Lung (tissue), 17 donors: ENCODE measurements at places on chromosomes 4 and X. TPM values are rescaled to one million over a fixed set of nuclear protein-coding genes. Genes with fewer than 3 reads are reported as not detected.

The FGFBP2 gene
- 1.1 TPM for total RNA-seq

The SPANXA1 gene
- not detected for total RNA-seq

The TLR10 gene
- 0.46 TPM for total RNA-seq

The SRPK3 gene
- 0.23 TPM for total RNA-seq

The TMEM31 gene
- not detected for total RNA-seq

The ELMOD2 gene
- 47.5 TPM for total RNA-seq

The MSMO1 gene
- 135 TPM for total RNA-seq

The JADE1 gene
- 46.1 TPM for total RNA-seq

The CASK gene
- total RNA-seq = 68.1 TPM

The APLN gene
- 3.9 TPM for total RNA-seq

DNA sequence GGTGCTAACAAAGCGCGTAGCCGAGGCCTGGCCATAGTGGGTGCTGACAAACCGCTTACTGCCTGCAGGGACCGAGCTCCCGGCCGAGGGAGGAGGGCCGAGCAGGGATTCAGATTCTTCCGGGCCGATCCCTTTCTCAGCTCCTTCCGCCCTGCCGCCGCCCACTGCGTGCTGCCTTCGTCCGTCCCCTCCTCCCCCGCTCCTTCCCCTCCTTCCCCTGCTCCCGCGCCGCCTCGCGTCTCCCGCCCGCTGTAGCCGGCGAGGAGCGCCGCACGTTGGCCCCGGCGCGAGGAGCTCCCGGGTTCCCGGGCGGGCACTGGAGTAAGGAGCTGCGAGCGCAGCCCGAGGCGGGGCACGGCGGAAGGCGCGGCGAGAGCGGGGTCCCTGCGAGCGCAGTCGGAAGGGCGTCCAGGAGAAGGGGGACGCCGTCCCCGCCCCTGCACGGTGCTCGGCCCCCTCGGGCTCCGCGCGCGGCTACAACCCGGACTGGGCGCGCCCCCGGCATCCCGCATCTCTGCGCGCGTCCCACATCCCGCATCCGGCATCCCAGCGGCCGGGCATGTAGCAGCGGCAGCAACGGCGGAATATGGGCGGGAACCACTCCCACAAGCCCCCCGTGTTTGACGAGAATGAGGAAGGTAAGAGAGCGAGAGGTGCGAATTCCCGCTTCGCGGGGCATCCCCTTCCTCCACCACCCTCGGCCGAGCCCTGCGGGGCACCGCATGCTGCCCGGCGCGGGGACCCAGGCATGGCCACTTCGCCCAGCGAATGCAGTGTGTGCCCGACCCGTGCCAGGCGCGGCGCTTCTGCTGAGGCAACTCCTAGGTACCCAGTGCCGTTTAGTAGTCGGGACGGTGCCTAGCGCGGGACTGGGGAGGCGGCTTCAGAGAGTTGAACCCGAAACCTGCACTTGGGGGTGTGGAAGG is at the start of gene STK32B:
Gene STK32B, plus strand, starts transcription at position 203 of the 926 bp plus-strand sequence.
- DNase-seq = peak; percentile 80

DNA sequence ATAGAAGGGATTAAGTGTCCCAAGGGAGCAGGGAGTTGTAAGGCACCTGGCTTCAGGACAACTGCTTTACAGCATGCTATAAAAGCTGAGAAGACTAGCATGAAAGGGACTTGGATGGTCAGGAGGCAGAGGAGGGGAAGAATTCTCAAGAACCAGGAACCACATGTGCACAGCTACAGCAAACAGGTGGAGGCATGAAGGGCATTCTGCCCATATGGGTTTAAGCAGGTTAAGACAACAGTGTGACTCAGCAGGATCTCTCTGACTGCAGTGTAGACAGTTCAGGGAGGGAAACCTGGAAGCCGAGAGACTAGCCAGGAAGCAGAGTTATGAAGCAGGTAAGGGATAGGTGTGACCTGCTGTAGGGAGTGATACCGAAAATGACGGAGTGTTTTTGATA is 117.0 kb downstream of the DHRSX start:
- DNase-seq = no peak

DNA sequence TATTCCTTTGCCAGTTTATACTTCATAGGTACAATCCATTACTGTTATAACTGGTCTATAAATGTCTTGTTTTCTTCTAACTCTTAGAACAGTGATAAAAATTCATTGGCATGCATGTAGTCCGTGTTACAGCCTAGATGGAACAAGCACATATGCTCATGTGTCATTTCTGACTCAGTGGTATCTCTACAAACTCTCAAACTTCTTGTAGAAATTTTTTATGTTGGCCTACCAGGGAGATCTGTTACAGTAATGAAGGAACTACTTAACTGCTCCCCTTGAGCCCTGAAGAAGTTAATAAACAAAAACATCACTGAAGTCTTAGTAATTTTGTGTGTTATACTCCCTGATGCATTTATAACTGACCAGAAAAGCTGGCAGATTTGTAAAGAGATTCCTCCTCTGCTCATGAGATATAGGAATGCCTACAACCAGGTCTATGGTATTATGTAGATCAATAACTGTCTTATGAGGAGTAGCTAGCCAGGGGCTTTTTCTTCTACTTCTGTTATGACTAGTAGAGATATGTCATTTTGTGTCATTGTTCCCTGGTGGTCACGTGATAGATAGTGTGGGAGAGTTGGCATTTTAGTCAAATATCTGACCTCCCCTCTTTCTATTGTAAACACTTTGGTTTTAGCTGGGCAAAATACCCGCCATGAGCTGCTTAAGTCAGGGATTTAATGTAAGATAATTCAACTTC is 53.7 kb upstream of the FAAH2 start:
- DNase-seq = no peak

- DNase-seq = no peak
These were observed 62.5 kb downstream of the PAQR3 start for GRCh38 chr4:78876568-78877320.

DNA sequence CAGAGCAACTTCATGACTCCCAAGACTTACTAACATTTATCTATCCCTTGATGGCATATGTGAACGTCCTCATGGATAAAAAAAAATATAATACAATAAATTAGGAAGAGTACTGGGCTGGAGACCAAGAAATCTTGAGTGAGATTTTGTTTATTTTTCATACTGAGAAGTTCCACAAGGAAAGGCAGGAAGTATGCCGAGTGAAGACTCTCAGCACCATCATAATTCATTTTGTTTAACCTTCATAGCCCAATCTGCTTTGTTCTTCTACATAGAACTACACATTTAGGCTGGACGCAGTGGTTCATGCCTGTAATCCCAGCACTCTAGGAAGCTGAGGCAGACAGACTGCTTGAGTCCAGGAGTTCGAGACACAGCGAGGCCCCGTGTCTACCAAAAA is 198.3 kb downstream of the NSUN7 start:
- DNase-seq = peak; percentile 81

GRCh38 chr4:6042293-6043063 is 24.2 kb upstream of the C4orf50 start:
- no peak for DNase-seq

DNA sequence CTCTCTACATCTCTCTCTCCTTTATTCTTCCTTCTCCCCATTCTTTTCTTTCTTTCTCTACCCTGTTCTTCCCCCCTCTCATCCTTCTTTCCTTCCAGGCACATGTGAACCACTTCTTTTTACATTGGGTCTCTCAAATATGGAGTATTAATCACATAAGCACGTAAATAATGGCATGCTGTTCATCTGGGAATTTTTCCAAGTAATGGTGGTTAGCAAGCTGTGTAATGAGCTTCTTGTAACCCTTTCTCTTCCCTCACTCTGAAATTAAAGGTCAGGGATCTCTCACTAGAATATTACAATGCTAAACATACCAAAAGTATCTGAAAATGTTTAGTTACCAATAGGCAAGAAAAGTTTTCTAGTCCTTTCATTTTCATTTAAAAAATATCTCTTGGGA is 239.9 kb upstream of the TEX13A start:
- DNase-seq = no peak

DNA sequence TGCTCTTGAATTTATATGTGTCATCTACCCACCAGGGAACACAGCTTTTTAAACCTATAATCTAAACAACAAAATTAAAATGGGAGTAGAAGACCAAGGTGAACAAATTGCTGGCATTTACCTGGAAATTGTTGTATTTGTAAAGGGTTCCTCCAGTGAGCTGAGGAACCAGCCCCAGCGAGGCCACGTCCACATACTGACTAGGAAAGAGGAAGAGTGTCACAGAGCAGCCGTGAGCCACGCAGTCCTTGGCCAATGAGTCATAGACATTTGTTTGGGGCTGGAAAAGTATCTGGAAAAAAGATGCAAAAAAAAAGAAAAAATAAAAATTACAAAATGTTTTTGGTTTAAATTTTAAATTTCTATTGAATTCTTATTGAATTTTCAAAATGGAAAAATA is 58.7 kb downstream of the METTL14 start:
- no peak for DNase-seq

GRCh38 chrX:137234651-137235402 is 201.0 kb upstream of the GPR101 start:
- DNase-seq = no peak

- no peak for DNase-seq
These were observed 99.1 kb upstream of the RXFP1 start for GRCh38 chr4:158422546-158422945.

DNA sequence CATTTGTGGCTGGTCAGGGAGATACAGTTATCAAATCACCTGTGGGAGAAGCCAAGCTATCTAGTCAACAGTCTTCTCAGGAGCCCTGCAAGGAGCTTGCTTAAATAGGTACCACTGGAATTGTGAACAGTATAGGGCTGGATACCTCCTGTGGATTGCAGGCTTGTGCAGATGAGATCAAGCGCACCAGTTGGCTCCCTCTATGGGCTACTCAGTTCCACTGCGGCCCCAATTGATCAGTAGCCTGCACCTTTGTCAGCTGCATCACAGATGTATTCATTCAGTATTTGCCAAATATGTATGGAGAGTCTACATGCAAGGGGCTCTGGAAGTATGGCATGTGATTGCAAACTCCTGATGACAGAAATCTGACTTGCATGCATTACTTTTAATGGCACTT is 28.6 kb downstream of the TEX13A start:
- DNase-seq = peak; percentile 8

DNA sequence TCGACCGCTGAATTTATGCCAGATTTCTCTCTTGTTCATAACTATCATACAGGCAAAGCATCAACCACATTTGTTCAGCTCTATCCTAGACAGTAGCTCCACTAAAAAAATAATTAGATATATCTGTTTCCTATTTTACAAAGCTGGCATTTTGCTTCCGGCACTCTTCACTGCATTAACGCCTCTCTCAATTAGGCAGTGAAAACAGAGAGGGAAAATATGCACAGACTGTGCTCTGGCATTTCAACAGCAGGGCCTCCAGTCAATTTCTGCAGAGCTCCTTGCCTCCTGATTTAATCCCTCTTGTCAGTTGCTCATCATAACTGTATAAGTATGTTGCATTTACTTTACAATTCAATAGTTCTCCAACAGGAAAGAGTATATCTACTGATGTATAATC is 666.9 kb upstream of the INTU start:
- no peak for DNase-seq

DNA sequence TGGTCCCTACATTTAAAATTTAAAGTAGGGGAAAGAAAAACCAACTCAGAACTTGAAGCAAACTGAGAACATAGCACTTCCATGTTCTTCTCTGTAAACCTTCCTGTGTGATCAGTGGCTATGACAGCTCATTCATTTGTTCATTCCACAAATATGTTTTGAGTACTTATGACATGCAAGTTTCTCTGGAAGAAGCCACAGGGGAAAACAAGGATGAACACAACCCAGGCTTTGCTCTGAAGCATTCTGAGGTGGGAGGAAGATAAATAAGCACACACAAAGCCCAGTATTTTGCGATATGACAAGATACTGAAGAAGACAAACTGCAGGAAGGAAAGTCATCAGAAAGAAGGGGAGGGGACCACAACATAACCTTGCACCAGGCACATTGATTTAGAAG is 96.4 kb downstream of the CHIC2 start:
- DNase-seq = no peak

DNA sequence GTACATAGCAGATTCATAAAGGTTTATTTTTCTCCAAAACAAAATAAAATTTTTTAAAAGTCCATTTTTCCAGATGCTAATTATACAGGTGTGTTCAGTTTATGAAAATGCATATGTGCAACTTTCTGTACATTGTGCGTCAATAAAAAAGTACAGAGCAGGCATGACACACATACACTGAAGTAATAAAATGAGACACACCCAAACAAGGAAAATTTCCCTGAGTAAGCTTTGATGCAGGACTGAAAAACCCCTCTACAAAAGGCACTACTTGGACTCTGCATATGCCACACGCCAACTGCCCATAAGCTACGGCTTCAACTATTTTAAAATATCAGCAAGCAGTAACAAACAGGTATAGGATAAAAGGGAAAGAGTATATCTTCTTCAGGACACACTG is 13.8 kb downstream of the ARAP2 start:
- DNase-seq = no peak

GRCh38 chrX:70454441-70455365 is 10.1 kb downstream of the DLG3 start:
- peak; percentile 88 for DNase-seq

DNA sequence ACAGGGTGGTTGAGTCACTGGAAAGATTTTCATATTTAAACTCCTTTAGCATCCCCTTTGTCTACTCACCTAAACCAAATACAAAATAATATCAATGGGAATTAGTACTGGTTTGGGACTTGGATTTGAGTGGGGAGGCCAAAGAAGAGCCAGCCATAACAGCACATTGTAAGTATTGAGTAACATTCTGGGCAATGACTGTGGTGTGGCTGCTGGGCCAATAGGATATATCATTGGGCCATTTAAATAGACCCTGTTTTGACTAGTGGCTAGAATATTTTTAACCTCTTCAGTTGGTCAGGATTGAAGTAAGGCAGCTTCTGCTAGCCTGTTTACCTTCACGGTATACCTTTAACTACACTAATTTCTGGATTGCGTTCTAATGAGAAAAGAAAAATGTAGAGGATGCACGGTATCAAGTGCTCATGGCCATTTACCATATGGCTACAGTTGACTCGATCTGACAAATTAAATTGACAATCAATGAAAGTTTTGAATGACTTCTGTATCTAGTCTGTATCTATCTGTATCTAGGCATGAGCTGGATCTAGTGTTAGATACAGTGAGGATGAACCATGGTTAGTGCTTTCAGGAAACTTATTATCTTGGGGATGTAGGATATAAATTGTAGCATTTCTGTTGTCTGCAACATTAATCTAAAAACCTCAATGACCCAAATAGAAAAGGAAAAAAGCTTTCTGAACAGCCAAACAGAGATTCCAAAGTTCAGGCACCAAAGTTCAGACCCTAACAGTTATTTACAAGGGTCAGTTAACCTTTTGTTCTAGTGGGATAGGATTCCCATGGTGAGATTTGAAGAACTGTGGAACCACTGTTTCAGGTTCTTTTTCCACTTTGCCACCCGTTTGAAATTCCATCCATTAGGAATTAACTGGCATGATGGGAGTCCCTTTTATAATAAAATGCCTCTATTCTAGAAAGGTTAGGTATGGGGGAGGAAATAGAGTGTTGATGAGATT is 6.8 kb upstream of the ALB start:
- no peak for DNase-seq

- DNase-seq = peak; percentile 22
These were observed 67.1 kb downstream of the TENM3 start for GRCh38 chr4:182310316-182310715.

GRCh38 chr4:140556372-140557085 is 12.2 kb downstream of the UCP1 start:
- DNase-seq = no peak
